ENCODE measurements at places on chromosomes 16 and 17. TPM values are rescaled to one million over a fixed set of nuclear protein-coding genes. Genes with fewer than 3 reads are reported as not detected.
A peak's percentile ranks its signal among the peaks of the same experiment; 100 is the strongest.

GRCh38 chr16:75111961-75112733, 4.4 kb downstream of the LDHD start:
- H3K4me1 ChIP-seq, result peaks cover 46% of the 10 kb centered on the region
- peaks cover 5% of the 10 kb centered on the region for H3K36me3 ChIP-seq

- H3K4me3 ChIP-seq, result no peak overlapping the region
- no peak overlapping the region for H3K27ac ChIP-seq
- H3K27me3 ChIP-seq, result peaks cover 73% of the 10 kb centered on the region
Observed at GRCh38 chr16:86515777-86516622, 5.7 kb downstream of the FOXF1 start.

DNA sequence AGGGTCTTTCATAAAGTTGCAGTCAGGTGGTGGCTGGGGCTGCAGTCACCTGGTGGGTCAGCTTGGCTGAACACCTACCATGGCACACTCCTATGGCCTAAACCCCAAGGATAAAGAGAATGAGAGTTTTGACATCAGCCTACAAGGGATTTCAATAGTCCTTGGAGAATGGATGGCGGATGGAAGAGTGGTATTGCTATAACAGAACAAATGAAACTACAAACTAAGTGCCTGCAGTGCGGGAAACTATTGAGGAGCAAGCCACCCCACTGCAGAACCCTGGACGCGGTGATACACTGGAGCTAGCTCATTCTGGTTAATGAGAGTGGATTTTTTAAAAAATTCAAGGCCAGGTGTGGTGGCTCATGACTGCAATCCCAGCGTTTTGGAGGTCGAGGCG, 3.0 kb upstream of the PRPSAP2 start:
- peak overlapping the region; percentile 50 for H3K27ac ChIP-seq
- DNase-seq, result peak; percentile 38
- H3K4me1 ChIP-seq, result peaks cover 38% of the 10 kb centered on the region
- no peaks in the 10 kb centered on the region for H3K36me3 ChIP-seq

DNA sequence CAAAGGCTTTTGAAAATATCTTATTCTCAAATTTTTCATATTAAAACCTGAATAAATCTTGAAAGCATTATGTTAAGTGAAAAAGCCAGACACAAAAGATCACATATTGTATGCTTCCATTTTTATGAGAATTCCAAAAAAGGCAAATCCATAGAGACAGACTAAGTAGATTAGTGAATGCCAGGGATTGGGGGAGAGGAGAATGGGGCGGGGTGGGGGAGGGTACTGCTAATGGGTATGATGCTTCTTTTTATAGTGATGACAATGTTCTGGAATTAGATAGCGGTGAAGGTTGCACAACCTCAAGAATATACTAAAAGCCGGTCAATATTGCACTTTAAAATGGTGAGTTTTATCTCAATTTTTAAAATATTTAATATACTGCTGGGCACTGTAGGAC, 44.0 kb downstream of the XPO6 start:
- no peaks in the 10 kb centered on the region for H3K27me3 ChIP-seq
- H3K4me3 ChIP-seq, result no peak overlapping the region
- H3K4me1 ChIP-seq, result peaks cover 30% of the 10 kb centered on the region

DNA sequence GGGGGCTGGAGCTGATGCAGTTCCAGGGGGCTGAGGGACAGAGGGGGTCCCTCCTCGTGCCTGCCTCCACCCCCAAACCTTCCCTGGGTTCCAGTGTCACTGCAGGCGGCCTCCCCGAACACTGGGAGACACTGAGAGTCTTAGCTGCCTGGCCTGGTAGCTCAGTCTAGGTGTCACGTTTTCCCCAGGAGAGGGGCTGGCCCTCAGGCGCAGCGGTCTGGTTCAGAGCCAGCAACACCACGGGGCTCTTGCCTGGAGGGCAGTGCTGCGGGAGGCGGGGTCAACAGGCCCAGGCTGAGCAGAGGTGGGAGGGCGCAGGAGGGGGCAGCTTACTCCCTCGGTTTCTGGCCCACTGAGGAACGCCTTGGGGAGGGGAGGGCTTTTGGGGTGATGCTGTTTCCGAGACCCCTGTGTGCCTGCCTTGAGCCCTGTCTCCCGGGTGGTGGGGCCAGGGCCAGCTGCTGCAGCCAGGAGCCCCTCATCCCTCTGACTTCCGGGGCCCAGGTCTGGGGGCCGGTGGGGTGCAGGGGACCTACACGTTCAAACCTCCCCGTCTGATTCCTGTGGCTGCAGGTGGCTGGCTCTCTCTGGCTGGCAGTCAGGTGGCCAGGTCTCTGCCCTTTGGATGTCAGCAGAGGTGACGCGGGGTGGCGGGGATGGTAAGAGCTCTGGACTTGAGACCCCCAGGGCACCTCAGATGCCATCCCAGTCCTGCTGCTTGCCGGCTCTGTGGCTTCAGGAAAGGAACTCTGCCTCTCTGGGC, 89.3 kb upstream of the GSE1 start:
- H3K36me3 ChIP-seq, result no peaks in the 10 kb centered on the region
- H3K27ac ChIP-seq, result peak overlapping the region; percentile 87
- H3K4me1 ChIP-seq, result peaks cover 43% of the 10 kb centered on the region
- peak; percentile 92 for DNase-seq

DNA sequence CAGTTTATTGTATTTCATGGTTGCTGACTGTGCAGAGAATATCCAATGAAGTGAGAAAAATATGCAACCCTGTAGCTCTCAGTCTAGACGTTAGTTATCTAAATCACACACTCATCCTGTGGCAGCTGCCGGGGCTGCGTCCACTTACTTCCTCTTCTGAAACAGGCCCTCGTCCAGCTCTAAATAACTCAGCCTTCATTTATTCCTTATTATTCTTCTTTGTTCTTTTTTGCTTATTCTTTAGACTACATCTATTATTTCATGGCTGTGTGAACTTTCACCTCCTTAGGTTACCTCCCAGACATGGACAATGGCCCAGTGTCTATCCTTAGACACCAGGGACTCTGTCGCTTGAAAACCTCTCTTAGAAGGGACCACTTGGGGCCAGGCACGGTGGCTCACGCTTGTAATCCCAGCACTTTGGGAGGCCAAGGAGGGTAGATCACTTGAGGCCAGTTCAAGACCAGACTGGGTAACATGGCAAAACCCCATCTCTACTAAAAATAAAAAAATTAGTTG, 3.4 kb upstream of the THUMPD1 start:
- H3K27me3 ChIP-seq, result no peaks in the 10 kb centered on the region
- H3K27ac ChIP-seq, result no peak overlapping the region
- no peak for DNase-seq
- H3K4me1 ChIP-seq, result peaks cover 8% of the 10 kb centered on the region
- no peak overlapping the region for H3K4me3 ChIP-seq

DNA sequence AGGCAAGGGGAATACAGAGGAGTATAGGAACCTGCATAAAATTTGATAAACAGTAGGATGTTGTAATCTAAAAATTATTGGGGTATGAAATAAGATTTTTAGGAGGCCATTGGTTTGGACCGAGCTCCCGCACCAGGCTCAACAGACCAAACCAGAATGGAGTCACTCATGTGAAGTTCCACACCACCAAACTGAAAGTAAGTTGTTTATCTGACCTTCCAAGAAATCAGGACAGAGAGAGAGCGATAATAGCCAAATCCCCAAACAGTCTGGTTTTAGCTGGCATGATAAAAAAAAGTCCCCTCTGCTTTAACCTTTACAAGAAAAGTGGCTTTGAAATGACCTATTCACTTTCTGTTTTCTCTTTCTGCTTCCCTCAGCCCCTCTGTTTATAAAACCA, 45.7 kb upstream of the SIAH1 start:
- no peak overlapping the region for H3K4me3 ChIP-seq
- no peaks in the 10 kb centered on the region for H3K36me3 ChIP-seq
- no peak overlapping the region for H3K27ac ChIP-seq
- DNase-seq, result no peak
- peaks cover 21% of the 10 kb centered on the region for H3K4me1 ChIP-seq

- DNase-seq, result no peak
- H3K4me1 ChIP-seq, result peaks cover 28% of the 10 kb centered on the region
- H3K36me3 ChIP-seq, result peaks cover 4% of the 10 kb centered on the region
- H3K4me3 ChIP-seq, result no peak overlapping the region
- no peak overlapping the region for H3K27ac ChIP-seq
- H3K27me3 ChIP-seq, result no peaks in the 10 kb centered on the region
Observed at GRCh38 chr17:50688245-50688644, 19.5 kb downstream of the ANKRD40 start.

GRCh38 chr17:73541561-73541981, 102.7 kb downstream of the SDK2 start:
- no peaks in the 10 kb centered on the region for H3K36me3 ChIP-seq
- H3K4me3 ChIP-seq, result no peak overlapping the region
- no peaks in the 10 kb centered on the region for H3K27me3 ChIP-seq

GRCh38 chr16:3595521-3596021, 15.8 kb downstream of the SLX4 start:
- peaks cover 23% of the 10 kb centered on the region for H3K36me3 ChIP-seq
- H3K4me1 ChIP-seq, result no peaks in the 10 kb centered on the region
- H3K27ac ChIP-seq, result no peak overlapping the region
- no peaks in the 10 kb centered on the region for H3K27me3 ChIP-seq

GRCh38 chr17:44599298-44600175, 42.3 kb downstream of the FZD2 start:
- H3K36me3 ChIP-seq, result no peaks in the 10 kb centered on the region
- peaks cover 47% of the 10 kb centered on the region for H3K4me1 ChIP-seq
- DNase-seq, result no peak
- H3K27ac ChIP-seq, result peak overlapping the region; percentile 76

GRCh38 chr17:29091606-29092289, 48.8 kb downstream of the PIPOX start:
- no peak for DNase-seq
- no peaks in the 10 kb centered on the region for H3K27me3 ChIP-seq
- no peak overlapping the region for H3K4me3 ChIP-seq
- H3K4me1 ChIP-seq, result no peaks in the 10 kb centered on the region
- H3K27ac ChIP-seq, result no peak overlapping the region
- H3K36me3 ChIP-seq, result peaks cover 29% of the 10 kb centered on the region

- no peaks in the 10 kb centered on the region for H3K4me1 ChIP-seq
- no peak overlapping the region for H3K27ac ChIP-seq
- peaks cover 39% of the 10 kb centered on the region for H3K36me3 ChIP-seq
- H3K27me3 ChIP-seq, result no peaks in the 10 kb centered on the region
- DNase-seq, result no peak
Observed at GRCh38 chr17:5020502-5021023, 14.7 kb downstream of the SLC52A1 start.

The NTN1 gene
- 19.9 TPM for total RNA-seq

The HSF4 gene
- 22.3 TPM for total RNA-seq

The KRTAP1-5 gene
- total RNA-seq, result not detected

The KIF18B gene
- 5.6 TPM for total RNA-seq

The JPH3 gene
- total RNA-seq, result 3.1 TPM

The MMP28 gene
- 0.75 TPM for total RNA-seq

The KRTAP17-1 gene
- not detected for total RNA-seq

The ADCY7 gene
- 4.6 TPM for total RNA-seq

Measured in osteocyte (in vitro differentiated cells).